ENCODE measurements at places on chromosomes 12 and 14.
A peak's percentile ranks its signal among the peaks of the same experiment; 100 is the strongest.

GRCh38 chr12:56212361-56212760, 9.4 kb downstream of the RNF41 start:
- no peak for DNase-seq

DNA sequence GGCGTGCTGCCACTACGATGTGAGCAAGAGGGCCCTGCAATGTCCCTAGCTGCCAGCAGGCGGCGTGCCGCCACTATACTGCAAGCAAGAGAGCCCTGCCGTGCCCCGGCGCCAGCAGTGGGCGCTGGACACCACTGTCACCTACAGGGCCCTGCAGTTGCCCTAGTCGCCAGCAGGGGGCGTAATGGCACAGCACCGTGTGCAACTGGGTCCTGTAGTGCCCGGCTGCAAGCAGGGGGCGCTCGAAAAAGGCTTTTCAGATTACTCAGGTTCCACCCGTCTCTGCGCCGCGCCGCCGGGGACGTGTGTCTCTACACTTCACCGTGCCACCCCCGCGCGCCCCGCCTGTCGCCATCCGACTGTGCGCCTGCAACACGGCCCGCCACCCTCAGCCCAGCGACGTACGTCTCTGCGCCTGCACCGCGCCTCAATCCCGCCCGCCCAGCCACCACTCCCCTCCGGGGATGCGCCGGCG, 1356.9 kb downstream of the TMEM121 start:
- no peak for DNase-seq

- DNase-seq, result no peak
Observed at GRCh38 chr14:93375673-93376156, 28.7 kb downstream of the COX8C start.

GRCh38 chr12:132904718-132905328, 17.4 kb upstream of the CHFR start:
- DNase-seq, result peak; percentile 76

DNA sequence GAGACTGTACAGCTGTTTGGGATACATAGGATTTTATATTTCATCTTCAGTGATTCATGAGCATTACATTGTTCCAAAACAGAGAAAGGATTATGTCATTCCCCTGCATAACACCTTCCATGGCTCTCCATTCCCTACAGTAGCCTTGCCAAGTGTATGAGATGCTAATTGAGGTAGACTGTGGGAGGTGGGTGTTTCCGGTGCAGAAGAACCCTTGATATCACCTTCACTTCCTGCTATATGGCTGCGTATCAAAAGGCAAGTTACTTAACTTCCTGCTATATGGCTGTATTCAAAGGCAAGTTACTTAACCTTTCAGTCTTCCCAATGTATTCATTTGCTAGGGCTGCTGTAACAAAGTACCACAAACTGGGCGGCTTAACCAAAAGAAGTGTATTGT, 11.2 kb downstream of the FAR2 start:
- no peak for DNase-seq

- DNase-seq, result no peak
Observed at GRCh38 chr12:72658615-72659014, 386.4 kb downstream of the TRHDE start.

GRCh38 chr12:94779485-94779884, 129.1 kb upstream of the TMCC3 start:
- no peak for DNase-seq

- DNase-seq, result no peak
Observed at GRCh38 chr12:52496054-52496453, 3.0 kb upstream of the KRT6A start.

DNA sequence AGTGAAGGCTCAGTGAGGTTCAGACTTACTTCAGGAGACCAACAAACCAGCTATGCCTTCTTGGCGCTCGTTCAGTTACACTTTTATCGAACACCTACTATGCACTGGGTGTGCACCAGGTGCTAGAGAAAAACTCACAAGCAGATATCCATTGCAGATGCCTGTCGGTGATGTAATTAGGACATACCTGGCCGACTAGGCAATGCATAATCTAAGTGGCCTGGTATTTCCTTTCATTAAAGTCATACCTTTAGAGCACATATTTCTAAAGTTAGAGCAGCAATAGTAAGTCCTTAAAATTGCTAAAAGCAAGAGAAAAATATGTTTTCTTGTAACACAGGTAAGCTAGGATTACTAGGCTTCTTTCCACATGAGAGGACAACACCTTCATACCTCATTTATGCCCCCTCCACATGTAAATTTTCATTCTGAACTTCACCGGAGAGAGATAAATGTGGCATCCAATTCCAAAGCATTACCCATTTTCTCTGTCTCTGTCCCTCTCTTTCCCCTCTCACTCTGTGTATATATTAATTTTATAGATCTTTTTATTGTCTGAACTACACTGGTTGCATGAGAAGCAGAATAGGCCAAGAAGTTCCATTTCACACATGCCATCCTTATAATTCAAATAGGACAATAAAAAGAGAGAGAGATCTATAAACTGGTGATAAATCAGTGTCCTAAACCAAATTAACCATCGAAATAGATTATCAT, 242.2 kb downstream of the SPTSSA start:
- no peak for DNase-seq

DNA sequence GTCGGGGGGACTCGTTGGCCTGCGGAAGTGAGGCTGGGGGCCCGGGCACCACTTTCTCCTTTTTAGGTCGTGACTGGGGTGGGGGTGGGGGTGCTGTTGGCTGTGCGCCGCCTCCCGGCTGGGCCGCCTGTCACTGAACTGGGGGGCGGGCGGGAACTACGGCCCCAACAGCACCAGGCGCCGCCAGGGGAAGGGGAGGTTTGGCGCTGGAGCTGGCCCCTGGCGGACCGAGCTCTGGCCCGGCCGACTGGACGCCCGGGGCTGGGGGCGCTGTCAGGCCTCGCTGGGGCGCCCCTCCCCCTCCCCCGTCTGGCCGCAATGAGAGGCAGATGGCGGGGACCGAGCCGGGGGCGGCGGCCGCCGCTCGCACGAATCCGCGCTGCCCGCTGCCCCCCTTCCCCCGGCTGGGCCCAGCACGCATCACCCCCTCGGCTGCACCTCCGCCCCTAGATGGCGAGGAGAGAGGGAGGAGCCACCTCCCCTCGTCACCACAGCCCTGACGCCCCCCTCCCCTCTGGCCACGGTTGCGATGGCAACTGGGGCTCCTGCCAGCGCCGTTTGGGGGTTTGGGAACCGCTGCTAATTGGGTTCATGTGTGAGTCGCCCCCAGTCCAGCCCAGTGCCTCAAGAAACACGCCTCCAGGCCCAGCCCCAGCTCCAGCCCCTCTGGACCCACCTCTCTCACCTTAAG, 723 bp downstream of the NFATC4 start:
- DNase-seq, result peak; percentile 41

DNA sequence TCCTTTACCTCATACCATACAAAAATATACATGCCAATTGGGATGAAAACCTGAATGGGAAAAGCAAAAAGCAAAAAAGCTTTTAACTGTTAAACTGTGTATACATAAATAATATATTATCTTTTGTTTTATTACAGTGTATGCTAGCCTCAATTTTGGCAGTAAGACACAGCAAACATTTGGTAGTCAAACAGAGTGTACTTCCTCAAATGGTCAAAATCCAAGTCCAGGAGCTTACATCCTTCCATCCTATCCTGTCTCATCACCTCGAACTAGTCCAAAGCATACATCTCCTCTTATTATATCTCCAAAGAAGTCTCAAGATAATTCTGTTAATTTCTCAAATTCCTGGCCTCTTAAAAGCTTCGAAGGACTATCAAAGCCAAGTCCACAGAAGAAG, 41.9 kb downstream of the TOGARAM1 start:
- no peak for DNase-seq

- no peak for DNase-seq
Observed at GRCh38 chr12:63977441-63977840, 132.9 kb downstream of the SRGAP1 start.
